Mesangial cell (primary cell): ENCODE measurements at places on chromosomes 3 and 15. TPM values are rescaled to one million over a fixed set of nuclear protein-coding genes. Genes with fewer than 3 reads are reported as not detected.

Gene PAK6
- total RNA-seq, result 1.1 and 9.0 TPM in 2 replicates

Gene EXD1
- under 0.01 TPM in 1 of 2 replicates, not detected in the other for total RNA-seq

Gene ARL6
- 3.3 and 6.1 TPM in 2 replicates for total RNA-seq

Gene SERF2
- total RNA-seq, result 666 and 979 TPM in 2 replicates

Gene ZIC1
- total RNA-seq, result not detected in 2 replicates

Gene CYP1A1
- not detected in 2 replicates for total RNA-seq
